SK-N-DZ (cell line): ENCODE measurements at places on chromosomes 5 and 9.

GRCh38 chr9:100167915-100168654 is 69.0 kb downstream of the INVS start:
- DNase-seq: peak; percentile 42

DNA sequence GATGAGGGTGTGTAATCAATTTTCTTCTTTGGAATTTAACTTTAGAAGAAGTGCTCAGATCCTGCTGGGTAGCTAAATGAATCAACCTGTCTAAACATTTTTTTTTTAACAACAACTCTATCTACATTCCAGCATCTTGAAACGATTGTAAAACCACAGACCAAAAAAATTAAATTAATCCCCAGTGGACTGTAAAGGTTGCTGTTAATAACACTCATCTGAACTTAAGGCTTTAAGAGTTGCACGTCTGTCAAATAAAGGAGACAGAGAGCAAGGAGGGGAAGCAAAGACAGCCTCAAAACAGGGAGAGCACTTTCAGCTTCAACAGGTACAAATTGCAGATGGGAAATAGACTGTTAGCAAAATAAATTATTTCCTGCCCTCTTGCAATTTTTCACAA is 548.5 kb downstream of the DTWD2 start:
- no peak for DNase-seq

- no peak for DNase-seq
Observed at GRCh38 chr5:5957737-5958136, 420.6 kb downstream of the MED10 start.

DNA sequence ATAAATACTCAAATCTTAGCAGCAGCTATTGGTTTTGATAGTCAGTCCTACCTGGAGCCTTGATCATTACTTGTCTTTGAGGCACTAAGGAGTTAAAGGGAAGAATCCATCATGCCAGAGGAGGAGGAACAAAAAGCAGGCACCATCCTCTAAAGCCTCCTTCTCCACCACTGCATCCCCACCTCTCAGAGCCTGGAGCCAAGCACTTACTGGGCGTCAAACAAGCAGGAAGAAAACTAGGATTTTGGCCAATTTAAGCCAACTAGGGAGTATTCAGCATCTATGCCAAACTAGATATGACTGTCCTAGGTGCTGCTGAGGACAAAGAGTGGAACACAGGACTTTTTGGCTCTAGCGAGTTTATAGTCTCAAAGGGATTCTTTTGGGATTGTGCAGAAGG is 152.5 kb downstream of the PPP2R2B start:
- no peak for DNase-seq

- DNase-seq: no peak
Observed at GRCh38 chr5:80712919-80713318, 58.1 kb upstream of the DHFR start.

GRCh38 chr5:141783005-141783946 is 94.9 kb downstream of the PCDH1 start:
- no peak for DNase-seq

DNA sequence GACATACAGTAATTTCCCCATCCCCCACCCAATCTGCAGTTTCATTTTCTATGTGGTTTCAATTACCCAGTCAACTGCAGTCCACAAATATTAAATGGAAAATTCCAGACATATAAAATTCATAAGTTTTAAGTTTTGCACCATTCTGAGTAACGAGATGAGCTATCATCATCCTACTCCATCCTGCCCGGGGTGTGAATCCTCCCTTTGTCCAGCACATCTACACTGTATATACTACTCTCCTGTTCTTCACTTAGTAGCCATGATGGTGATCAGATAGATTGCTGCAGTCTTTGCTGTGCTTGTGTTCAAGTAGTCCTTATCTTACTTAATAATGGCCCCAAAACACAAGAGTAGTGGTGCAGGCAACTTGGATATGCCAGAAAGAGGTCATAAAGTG is 11.3 kb downstream of the OXCT1 start:
- DNase-seq: no peak

DNA sequence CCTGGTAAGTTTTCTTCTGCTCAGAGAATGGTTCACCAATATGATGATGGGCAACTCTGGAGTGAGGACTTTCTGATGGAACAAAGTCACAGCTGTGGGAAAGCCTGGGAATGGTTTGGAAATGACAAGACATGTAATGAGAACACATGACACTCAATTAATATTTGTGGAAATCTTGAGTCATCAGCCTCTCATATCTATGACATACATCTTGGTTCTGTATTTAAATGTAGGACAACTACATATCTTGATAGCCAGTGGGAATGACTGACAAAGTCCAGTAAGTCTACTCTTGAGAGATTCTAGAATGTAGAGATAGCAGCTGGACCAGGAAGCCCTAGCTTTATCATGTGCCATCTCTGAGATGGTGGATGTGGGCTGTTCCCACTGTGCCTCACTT is 85.5 kb downstream of the PALM2AKAP2 start:
- DNase-seq: no peak

DNA sequence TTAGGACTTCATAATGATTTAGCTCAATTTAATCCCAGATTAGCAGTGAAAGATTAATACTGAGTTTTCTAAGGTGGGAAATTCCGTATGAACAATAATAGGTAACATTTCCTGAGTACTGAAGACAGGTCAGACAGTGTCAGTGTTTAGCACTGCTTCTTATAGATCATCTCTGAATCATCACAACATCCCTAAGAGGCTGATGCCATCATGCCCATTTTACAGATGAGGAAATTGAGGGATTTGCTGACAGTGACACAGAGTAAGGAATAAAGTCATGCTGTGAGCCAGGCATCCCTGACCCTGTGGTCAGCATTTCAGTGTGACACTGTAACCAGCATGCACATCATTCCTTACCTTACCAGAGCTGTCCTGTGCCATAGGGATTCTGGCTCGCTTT is 44.5 kb downstream of the DAPK1 start:
- DNase-seq: no peak

DNA sequence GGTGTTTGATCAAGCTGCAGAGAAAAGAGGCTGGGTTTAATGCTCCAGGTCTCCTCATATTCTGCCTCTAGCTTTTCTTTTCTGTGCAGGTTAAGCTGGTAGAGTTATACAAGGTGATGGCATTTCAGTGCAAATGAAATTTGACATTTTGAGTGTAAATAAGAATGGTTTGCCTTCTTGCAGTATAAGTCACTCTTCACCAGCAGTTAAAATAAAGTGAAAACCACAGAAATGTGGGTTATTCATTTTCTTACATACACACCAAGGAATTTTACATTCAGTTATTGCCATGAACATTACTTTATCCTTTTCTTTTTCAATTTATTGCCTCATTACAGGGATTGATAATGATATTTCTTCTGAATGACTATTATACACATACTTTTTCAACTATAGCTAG is 337.5 kb upstream of the PCSK5 start:
- DNase-seq: no peak

DNA sequence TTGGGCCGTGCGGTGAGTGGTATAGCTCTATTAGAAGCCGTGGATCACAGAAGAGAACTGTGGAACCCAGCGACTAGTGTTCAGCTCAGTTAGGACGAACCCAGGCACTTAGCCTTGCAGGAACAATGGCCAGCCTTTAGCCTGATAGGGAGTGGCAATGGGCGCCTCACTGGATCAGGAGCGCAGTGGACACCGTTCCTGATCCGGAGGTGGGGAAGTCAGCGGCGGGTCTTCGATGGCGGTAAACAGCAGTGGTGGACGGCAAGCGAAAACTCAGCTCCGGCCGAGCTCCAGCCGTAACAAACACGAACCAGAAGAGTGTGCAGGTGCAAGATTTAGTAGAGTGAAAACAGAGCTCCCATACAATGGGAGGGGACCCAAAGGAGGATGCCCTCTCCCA is 340.0 kb downstream of the TLE4 start:
- DNase-seq: no peak

DNA sequence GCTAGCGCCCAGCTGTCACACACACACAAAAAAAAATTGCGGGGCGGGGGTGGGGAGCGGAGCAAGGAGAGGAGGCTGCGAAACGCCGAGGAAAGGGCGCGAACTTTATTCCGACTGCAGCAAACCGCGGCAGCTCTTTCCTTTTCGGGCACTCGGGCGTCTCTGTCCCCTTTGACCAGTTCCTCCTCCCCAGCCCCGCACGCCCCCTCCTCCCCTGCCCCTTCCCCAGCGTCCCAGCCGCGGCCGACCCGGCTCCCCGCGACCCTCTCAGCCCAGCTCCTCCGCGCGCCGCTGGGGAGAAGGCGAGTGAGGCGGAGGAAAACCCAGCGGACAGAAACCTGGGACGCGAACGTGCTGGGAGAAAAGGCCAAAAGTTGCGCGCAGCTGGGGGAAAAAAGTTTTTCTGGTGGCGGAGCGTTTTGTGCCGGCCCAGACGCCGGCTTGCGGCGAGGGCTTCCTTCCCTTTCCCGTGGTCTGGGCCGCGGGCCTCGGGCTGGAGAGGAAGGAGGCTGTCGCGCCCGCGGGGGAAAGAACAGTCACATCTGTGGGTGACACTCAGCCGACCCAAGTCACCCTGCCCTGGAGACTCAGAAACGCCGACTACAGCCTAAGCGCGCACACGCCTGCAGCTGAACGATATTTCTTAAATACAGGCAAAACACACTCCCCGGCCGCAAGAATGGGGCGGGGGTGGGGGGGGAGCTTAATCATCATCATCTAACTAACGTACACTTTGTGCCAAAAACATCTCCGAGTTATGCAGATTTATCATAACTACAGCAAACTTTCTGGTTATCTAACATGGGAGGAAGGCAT is 1.1 kb upstream of the BNC2 start:
- DNase-seq: no peak

GRCh38 chr9:99377790-99378775 is 156.0 kb downstream of the SEC61B start:
- DNase-seq: no peak

DNA sequence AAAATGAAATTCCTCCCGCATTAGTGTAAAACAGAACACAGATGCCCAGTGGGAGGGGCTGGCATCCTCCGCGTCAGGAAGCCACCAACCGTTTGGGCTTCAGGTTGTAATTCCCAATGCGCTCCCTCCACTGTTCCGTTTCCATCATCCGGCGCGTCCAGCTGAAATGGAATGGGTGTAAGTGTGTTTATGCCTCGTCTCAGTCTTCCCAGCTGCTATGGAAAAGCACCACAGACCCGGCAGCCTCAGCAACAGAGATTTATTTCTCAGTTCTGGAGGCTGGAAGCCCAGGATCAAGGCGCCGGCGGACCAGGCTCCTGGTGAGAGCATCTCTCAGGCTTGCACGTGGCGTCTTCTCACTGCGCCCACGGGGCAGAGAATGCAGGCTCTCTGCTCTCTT is 20.4 kb downstream of the KCNT1 start:
- no peak for DNase-seq
